ENCODE measurements at places on chromosomes 1 and 21.

DNA sequence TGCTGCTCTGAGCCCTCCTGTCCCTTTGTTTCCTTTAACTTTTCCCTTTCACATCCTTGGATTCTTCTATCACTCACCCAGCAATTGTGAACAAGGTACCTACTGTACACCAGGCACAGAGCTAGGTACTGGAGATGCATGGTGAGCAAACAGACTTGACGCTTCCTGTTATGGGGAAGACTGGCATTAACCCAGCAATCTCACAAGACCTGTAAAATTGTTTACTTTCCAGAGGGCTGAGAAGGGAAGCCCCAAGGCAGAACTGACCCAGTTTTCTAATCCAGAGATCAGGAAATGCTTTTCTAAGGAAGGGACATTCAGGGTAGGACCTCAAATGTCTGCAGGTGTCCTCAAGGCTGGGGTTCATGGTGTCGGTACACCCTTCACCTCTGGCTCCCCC is 171.6 kb upstream of the KAZN start:
- DNase-seq = no peak

- no peak for DNase-seq
These were observed 6.6 kb upstream of the ETV3L start for GRCh38 chr1:157105988-157106812.

- no peak for DNase-seq
These were observed 10.3 kb downstream of the TAF12 start for GRCh38 chr1:28632560-28632959.

DNA sequence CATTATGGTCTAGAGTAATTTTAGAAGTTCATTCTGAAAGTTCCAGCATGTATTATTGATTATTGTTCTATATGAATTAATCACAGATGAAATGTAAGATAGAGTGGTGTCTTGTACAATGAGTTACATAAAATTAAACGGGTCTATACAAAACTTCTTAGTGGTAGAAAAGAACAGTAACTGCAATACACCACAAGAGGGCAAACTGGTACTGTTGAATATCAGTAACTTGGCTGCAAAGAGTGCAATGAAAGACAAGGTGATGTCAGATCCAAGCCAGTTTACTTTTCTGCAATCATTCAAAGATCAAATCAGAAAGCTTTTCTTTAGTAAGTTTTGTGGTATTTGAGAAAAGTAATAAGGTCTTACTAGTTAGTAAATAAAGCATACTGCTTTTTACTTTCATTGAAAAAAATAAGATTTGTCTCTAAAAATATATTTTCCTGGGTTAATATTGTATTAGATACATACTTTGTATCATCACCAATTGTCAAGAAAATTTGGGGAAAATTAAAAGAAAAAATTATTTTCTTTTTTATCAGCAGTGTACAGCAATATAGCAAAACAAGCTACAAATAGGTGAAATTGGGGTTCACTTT is 66.4 kb upstream of the BTG3 start:
- DNase-seq = peak; percentile 55

GRCh38 chr1:242736611-242737010 is 212.1 kb upstream of the PLD5 start:
- DNase-seq = no peak

- peak; percentile 94 for DNase-seq
These were observed 496 bp downstream of the NUCKS1 start for GRCh38 chr1:205749234-205750137.

- no peak for DNase-seq
These were observed 124.3 kb downstream of the ETS2 start for GRCh38 chr21:38930066-38930465.

DNA sequence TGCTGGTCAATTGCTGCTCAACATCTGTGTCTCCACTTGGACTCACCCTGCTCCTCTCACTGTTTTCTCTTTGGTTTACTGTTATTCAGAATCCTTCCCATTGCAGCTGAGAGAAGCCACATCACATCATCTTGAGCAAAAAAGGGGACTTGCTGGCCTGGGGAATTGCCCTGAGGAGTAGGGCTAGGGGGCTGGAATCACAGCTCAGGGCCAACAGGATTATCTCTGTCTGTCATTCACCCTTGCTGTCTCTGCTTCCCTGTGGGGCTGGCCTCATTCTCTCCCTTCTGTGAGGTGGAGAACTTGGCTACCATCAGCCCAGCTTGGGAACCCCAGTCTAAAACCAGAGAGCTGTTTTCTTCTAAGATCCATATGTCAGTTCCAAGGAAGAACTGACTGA is 140.7 kb upstream of the WNT4 start:
- no peak for DNase-seq

DNA sequence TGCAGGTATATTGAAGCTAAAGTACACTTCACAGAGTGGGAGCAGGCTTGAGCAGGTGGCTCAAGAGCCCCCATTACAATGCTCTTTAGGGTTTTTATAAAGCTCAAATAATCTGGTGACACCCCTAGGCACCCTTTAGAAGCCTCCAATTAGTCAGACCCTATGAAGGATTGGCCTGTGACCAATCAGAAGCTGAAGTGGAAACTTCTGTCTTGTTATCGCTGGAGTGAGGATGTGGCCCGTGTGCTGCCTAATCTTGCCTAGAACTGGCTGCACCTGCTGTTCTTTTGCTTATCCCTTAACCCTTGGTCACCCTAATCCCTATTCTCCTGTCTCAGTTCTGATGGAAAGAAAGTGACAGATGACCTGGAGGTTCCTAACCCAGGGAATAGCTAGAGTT is 70.8 kb upstream of the ABCG1 start:
- DNase-seq = no peak

GRCh38 chr1:226128487-226129075 is 58.0 kb downstream of the ACBD3 start:
- no peak for DNase-seq

DNA sequence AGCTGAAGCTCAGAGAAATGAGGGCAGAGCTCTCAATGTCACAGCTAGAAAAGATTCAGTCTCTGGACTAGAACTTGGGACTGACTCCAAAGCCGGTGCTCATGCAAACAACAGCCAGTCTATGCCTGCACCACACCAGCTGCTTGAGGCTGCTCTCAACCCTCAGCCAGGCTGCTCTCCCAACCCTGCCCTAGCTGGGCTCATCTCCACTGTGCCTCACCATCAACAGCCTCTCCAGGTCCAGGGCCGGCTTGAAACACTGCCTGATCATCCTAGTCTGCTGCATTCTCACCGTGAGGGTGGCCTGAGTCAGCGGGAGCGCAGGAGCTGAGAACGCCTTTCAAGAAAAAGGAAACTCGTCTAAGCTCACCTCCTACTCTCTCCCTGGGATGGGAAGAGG is 94.5 kb downstream of the PTPRU start:
- DNase-seq = no peak

DNA sequence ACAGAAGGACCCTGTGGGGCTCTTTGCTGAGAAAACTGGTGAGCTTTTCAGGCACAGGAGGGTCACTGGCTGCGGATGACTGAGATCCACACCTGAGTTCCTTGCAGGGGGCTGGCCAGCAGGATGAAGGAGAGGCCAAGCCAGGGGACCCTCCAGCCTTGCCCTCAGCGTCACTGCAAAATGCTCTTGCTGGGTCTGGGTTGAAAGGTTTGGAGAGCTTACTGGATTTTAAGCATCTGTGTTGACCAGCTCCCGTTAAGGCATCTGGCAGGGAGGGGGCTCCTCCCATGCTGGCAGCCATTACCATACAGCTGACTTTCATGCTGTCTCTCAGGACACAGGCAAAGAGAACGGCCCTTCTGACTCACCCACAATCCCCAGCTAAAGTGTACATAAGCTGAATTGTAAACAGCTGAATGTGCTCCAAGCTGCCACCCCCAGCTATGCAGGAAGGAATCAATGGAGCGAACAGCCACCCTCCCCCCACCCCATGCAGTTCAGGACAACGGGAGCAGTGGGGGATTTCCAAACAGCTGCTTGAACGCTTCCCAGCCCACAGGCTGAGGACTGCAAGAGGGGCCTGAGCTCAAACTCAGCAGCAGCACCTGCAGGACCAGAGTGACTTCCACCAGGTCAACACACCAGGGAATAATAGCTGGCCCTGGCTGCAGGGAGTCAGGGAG is 21.3 kb upstream of the A3GALT2 start:
- peak; percentile 96 for DNase-seq

GRCh38 chr1:209030454-209031167 is 552.9 kb upstream of the CAMK1G start:
- DNase-seq = no peak

GRCh38 chr1:18351735-18352134 is 129.0 kb upstream of the KLHDC7A start:
- no peak for DNase-seq

GRCh38 chr1:26728645-26729044 is 32.8 kb downstream of the ARID1A start:
- DNase-seq = no peak

DNA sequence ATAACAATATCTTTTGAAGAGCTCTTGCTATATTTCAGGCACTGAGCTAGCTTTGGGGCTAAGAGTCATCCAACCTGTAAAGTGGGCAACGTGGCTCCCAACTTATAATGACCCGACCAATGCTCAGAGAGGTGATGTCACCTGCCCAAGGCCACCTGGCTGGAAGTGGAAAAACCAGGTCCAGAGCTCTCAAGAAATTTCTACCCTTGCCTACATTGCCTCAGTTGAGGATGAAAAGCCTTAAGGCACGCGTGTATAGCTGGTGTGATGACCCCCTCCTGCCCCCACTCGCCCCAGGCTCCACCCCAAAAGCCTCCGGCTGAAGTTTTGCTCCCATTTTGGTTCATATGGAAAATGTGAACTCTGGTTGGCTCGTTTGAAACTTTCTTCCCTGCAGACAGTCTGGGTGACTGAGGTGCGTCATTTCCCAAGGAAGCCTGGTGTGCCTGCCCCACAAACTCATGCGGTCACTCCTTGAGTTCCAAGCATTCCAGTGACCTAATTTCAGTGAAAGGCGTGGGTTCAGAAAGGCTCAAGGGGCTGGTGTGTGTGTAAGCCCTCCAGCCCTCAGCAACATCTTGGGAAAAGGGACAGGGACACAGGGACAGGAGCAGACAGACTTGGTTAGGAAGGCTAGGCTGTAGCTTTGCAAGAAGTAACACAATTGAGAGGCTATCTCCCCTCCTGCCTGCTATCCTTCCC is 20.5 kb downstream of the HTR1D start:
- no peak for DNase-seq

DNA sequence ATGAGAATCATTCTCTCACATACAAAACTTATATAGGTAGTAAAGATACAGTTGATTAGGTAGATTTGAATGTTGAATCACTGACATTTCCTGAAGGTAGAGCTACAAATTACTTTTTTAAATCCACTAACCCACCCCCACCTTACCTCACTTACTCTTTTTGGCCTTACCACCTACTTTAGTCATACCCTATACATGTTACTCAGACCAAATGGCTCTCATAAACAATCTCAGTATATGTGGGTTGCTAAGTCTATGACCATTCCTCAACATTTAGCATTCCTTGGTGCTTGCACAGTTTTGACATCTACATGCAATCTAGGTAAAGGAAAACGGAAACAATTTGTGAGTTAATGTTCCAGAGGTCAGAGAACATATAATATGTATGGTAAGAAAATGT is 26.3 kb downstream of the SYDE2 start:
- no peak for DNase-seq

DNA sequence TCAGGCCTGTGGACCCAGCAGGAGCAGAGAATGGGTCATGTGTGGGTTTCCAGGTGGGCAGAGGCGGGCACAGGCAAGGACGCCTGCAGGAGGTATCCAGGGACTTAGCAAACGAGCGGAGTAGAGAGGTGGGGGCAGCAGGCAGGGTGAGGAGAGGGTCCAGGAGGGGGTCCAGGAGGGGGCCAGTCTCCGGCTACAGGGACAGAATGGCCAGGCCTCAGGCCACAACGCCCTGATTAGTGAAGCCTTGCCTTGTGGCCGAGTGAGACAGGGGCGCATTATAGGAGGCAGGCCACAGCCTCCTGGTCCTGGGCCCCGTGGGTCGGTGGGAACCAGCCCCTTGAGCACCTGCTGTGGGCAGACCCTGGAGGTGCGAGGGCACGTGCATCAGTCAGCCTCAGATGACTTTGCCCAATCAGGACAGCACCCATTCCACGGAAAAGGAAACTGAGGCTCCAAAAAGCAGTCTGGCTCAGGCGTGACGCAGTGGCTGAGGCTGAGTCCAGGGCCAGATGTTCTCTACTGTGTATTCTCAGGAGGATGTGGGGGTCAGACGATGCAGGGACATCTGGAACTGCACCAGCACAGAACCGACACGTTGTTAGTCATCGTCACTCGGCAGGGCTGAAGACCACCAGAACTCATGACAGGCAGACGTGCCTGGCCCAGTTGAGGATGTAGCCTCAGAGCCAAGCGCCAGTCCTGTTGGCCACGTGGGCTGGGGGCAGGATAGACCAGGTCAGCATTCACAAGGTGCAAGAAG is 113.7 kb downstream of the CRYAA start:
- no peak for DNase-seq

- no peak for DNase-seq
These were observed 130.7 kb upstream of the BACE2 start for GRCh38 chr21:41037212-41037611.

DNA sequence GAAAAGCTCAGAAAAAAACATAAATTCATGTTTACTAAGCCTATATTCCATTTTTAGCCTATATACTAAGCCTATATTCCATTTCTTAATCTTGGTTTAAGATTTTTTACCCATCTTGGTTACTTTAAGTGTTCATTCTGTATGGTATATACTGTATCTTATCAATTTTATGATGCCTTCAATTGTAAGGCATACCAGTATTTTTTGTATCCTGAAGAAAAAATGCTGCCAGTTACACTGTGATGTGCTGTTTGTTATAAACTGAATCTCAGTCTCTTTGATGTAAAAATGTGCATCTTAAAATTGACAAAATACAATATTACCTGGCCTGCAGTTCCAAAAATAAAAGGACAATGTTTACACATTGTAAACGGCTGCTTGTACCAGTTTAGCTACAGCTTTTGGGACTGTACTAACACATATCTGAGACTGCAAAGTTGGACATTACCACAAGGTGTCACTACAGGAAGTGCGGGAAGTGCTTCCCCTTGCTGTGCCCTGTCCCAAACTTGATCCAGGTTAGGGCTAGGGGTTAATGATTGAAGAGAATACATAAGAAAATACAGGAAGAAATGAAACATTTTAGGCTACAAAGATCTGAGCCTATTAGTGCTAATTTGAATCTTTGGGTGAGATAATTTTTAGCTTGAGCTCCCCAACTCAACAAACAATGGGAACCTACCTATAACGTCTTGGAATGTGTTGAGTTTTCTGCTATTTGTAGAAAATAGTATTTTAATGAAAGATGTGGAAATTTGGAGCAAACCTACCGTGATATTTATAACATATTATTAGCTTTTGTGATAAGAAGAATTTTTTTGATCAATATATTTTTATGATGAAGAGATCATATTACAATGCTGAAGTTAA is 108.9 kb downstream of the LBR start:
- no peak for DNase-seq

Data from COR-L47 (cell line).